ENCODE measurements at places on chromosomes 16 and 17.

GRCh38 chr16:29819506-29819905 lies 756 bp upstream of the MVP start:
- no peak for DNase-seq

- DNase-seq = no peak
Observed at GRCh38 chr17:27390540-27390939, 65.7 kb upstream of the KSR1 start.

DNA sequence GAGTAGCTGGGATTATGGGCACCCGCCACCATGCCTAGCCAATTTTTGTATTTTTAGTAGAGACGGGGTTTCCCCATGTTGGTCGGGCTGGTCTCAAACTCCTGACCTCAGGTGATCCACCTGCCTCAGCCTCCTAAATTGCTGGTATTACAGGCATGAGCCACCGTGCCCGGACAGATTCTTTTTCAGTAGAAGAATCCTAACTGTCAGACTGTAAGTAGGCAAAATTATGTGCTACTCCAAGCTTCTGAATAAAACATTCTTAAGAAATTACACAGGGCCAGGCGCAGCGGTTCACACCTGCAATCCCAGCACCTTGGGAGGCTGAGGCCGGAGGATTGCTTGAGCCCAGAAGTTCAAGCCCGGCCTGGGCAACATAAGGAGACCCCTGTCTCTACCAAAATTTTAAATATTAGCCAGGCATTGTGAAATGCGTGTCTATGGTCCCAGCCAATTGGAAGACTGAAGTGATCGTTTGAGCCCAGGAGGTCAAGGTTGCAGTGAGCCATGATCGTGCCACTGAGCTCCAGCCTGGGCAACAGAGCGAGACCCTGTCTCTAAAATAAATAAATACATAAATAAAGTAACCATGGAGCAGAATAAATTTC lies 66.7 kb upstream of the KIFC3 start:
- DNase-seq = no peak

GRCh38 chr17:37694734-37695133 lies 50.1 kb downstream of the HNF1B start:
- DNase-seq = no peak

- DNase-seq = no peak
Observed at GRCh38 chr17:13114601-13115031, 96.8 kb upstream of the ELAC2 start.

DNA sequence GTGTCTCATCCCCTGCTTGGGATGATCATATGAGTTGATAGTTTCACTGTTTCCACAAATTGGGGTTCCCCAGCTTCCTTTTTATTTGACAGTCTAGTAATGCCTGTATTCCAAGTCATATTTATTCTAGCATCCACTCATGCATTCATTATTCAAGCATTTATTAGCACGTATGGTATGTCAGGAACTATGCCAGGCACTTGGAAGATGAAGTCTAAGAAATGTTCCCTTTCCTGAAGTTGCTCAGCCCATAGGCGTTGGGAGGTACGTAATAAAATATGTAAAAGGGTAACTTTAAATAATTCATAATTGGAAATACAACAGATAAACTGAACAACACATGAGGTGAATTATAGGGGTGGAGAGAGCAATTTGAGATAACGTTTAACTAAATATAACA lies 338.0 kb upstream of the MAF start:
- DNase-seq = no peak

GRCh38 chr16:63349961-63350360 lies 1313.7 kb upstream of the CDH8 start:
- no peak for DNase-seq

- DNase-seq = no peak
Observed at GRCh38 chr17:54979657-54980056, 11.1 kb downstream of the STXBP4 start.

GRCh38 chr17:31416503-31416923 lies 25.0 kb downstream of the RAB11FIP4 start:
- no peak for DNase-seq

DNA sequence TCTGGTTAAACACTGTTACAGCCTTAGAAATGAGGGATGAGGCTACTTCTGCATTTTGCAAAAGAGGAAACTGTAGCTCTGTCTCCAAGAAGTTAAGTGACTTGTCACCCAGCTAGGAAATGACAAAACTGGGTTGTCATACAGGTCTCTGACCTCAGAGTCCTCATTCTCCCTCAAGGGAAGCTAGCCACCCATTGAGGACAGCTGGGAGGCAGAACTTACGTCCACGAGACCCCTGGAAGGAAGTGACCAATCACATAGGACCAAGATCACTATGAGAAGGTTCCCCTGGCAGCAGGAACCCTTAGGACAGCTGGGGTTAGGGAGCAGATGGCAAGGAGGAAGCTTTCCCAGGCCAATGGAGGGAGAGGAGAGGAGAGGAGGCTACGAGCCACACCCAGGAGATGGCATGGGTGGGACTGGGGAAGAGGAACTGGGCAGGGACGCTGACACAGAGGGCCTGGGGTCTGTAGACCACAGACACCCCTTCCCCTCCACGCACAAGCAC lies 11.2 kb downstream of the METTL22 start:
- DNase-seq = no peak

DNA sequence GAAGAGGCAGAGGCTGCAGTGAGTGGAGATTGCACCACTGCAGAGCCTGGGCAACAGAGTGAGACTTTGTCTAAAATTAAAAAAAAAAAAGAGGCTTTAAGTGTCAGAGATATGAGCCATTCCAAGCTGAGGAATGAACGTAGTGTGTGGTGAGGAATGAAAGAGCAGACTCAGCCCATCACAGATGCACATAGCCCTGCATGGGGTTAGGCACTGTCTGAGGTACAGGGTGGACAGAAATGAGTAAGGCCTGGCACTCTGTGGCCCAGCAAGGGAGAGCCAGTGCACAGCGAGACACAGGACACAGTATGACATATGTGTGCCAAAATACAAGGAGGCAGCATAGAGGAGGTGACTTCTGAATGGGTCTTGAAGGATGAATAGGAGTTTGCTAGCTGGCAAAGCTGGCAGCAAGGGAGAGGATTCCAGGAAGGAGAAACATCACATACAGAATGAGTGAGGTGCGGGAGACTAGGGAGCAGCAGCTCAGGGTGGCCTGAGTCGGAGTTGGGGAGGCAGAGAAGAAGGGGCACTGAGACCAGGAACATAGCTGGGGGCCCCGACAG lies 8.7 kb upstream of the ZNF469 start:
- DNase-seq = no peak

GRCh38 chr17:6323626-6324356 lies 111.1 kb downstream of the AIPL1 start:
- DNase-seq = no peak

DNA sequence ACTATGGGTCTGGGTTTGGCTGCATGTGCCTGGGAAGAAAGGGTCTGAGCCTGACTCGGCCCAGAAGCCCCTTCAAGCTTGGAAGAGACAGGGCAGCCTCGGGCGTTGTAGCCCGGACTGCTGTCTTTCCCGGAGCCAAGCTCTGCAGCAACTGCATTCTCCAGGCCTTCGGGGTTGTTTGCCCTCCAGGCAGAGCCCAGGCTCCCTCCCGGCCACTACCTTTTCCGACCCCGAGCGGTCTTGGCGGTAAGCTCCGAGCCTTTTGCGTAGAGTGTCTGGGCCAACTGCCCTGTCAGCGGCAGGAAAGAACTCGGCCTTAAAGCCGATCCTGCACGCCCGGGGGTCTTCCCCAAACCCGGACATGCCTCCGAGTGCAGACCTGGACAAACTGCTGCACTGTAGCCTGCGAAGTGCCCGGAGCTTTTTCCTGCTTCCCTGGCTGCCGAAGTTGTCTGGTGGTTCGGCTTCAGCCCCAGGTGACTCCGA lies 1.3 kb downstream of the LHX1 start:
- DNase-seq = no peak

- DNase-seq = no peak
Observed at GRCh38 chr17:11928436-11928835, 68.8 kb downstream of the ZNF18 start.

DNA sequence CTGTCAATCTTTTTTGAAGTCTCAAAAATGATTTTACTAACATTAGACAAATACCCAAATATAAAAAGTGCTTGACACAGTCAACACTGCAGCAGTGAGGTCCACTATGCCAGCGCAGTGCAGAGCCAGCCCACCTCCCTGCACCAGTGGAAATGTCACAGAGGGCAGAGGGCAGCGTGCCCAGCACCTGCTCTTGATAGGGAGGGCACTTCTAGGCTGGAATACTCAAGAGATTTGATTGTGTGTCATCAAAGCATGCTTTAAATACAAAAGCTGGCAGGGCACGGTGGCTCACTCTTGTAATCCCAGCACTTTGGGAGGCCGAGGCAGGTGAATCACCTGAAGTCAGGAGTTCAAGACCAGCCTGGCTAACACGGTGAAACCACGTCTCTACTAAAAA lies 136.0 kb downstream of the ANKRD11 start:
- DNase-seq = no peak

DNA sequence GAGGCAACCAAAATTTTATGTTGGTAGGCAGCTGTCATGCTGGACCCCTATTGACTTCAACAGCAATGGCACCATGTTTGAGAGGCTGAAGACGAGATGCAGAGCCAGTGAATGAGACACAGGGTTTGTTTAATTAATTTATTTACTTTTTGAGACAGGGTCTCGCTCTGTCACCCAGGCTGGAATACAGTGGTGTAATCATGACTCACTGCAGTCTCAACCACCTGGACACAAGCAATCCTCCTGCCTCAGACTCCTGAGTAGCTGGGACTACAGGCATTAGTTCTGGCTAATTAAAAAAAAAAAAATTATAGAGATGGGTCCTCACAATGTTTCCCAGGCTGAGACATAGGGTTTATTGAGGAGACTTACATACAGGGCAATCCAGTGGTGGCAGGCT lies 36.2 kb upstream of the PPM1D start:
- no peak for DNase-seq

GRCh38 chr17:7238420-7239090 lies 702 bp downstream of the PHF23 start:
- DNase-seq = peak; percentile 36

GRCh38 chr16:645852-646678 lies 3.1 kb upstream of the WDR90 start:
- DNase-seq = no peak

DNA sequence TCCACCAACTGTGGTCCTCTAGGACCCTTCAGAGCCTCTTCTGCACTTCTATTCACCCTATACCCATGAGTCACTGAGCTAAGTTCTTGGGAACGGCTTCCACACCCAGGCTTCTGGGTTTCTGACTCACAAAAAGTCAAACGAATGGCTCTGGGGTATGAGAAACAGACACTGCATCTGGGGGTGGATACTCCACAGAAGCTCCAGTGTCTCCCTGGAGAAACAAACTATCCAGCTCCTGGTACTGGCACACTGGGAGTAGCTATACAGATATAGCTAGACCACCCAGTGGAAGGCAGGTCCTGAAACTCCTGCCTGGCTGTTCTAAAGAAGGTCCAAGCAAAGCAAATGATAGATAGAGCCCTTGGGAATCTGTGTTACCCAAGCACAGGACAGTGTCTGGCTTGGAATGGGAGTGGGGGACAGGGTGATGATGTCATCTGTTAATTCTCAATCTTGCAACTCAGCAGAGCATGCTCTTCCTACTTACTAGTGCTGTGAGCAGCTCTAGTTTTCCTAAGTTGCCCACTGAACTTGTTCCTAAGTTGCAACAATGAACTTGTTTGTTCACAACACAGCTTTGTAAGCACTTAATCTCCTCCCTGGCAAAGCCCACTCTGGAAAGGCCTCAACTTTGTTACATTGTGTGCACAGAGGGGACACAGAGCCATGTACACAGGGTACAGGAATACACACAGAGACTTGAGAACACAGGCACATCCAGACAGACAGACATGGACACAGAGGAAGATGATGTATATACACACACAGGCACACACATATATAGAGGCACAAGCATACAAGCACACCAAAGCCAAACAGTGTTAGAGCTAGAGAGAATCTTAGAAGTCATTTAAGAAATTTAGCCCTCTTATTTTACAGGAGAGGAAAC lies 6.7 kb downstream of the MMP28 start:
- DNase-seq = no peak

DNA sequence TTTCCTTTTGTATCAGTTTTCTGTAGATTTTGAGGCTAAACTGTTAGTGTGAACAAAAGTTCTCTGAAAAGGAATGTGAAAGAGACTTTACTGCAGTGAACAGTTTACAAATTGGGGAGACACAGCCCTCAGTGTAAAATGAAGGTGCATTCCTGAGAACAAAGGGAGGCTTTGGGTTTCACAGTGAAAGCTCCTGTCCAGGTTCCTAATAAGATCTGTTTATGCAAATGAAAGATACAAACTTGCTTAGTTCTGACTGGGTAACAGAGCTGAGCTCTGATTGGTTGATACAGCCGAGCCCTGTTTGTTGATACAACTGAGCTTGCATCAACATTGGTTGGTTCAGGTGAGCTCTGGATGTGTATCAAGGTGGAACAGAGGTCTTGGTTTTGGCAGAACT lies 8.3 kb upstream of the CDRT15 start:
- no peak for DNase-seq
